ENCODE measurements at places on chromosomes 2 and 18.

GRCh38 chr2:69642709-69643601 lies 584 bp downstream of the AAK1 start:
- no peak overlapping the region for H3K27ac ChIP-seq
- H3K36me3 ChIP-seq, result no peaks in the 10 kb centered on the region
- H3K4me3 ChIP-seq, result peak overlapping the region; percentile 94
- peaks cover 3% of the 10 kb centered on the region for H3K4me1 ChIP-seq
- no peaks in the 10 kb centered on the region for H3K27me3 ChIP-seq

DNA sequence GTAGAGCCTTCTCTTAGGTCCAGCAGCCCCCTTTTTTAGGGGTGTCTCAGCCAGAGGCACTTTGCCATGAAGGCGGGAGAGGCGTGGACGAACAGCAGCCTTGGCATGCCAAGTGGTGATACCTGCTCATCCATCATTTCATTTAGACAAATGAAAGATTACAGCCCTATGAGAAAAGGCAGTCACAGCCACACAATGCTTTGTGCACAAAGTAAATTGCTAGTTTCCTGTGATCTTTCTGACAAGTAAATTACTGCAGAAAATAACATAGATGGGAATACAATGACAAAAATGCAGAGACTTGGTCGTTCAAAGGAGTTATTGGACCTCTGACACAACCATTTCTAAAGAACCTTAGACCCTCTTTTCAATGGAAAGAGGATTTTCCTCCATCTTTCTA lies 94.9 kb downstream of the RND3 start:
- H3K27ac ChIP-seq, result no peak overlapping the region
- H3K4me1 ChIP-seq, result no peaks in the 10 kb centered on the region
- no peaks in the 10 kb centered on the region for H3K27me3 ChIP-seq

DNA sequence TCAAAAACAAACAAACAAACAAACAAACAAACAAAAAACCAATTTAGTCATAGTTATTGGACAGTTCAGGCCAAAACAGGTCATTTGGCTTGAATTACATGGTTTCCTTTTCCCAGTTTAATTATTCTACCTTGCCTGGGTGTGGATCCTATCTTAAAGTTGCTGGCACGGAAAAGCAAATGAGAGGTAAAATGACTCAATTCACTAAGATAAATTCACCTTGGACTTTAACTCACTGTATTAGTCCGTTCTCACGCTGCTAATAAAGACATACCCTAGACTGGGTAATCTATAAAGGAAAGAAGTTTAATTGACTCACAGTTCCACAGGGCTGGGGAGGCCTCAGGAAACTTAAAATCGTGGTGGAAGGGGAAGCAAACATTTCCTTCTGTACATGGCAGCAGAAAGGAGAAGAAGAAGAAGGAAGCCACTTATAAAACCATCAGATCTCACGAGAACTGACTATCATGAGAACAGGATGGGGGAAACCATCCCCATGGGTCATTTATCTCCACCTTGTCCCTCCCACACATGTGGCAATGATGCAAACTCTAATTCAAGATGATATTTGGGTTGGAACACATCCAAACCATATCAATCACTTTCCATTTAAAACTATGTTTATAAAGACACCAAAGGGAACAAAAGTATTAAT lies 22.5 kb upstream of the TRAPPC8 start:
- no peak for DNase-seq
- H3K4me3 ChIP-seq, result no peak overlapping the region
- H3K4me1 ChIP-seq, result no peaks in the 10 kb centered on the region
- no peaks in the 10 kb centered on the region for H3K27me3 ChIP-seq
- no peaks in the 10 kb centered on the region for H3K36me3 ChIP-seq
- H3K27ac ChIP-seq, result no peak overlapping the region

GRCh38 chr18:45837283-45838070 lies 12.0 kb downstream of the SIGLEC15 start:
- H3K36me3 ChIP-seq, result no peaks in the 10 kb centered on the region
- H3K27me3 ChIP-seq, result peaks cover 6% of the 10 kb centered on the region
- H3K27ac ChIP-seq, result no peak overlapping the region
- peak overlapping the region; percentile 42 for H3K4me3 ChIP-seq
- DNase-seq, result no peak

DNA sequence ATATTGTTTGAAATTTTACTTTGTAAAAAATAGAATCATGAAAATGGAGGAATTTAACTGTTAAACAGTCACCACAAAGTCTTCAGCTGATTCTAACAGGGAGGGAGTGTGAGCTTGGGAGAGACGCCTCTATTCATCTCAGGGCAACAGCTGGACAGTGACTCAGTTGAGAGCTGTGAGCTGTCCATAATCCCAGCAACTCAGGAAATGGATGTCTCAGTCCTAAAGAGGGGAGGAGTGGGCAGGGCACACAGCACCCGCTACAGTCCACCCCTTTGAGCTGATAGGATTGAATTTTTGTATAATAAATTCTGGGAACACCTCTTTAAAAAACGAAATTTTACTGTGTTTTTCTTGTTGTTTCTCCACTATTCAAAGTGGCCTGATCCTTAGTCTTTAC lies 255.1 kb upstream of the THUMPD2 start:
- no peak overlapping the region for H3K27ac ChIP-seq
- no peaks in the 10 kb centered on the region for H3K36me3 ChIP-seq
- no peaks in the 10 kb centered on the region for H3K4me1 ChIP-seq
- no peaks in the 10 kb centered on the region for H3K27me3 ChIP-seq
- no peak overlapping the region for H3K4me3 ChIP-seq

DNA sequence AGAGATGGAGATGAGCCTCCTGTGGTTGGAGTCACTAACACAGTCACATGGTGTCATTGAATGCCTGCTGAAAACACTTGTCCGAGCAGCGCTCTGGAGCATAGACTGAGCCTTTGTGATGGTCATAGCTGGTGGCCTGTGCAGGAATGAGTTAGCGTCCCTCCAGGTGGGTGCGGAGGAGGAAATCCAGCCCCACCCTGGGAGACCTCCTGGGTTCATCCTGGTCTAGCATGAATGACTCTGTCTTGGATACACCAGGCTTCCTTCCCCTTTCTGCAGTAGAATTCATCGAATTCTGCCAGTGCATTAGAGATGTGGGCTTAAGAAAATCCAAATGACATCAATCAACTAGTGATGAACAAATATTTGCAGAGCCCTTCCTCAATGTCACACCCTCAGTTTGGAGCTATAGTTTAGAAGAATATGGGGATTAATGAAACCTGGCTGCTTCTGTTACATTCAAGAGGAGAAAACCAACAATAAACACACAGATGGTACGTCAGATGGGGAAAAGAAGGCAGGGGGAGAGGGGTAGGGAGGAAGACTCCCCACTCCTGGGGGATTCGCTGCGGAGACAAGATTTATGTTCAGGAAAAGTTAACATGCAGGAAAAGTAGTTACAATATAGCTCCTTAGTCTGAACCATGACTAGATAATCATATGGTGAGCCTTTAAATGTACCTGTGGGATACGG lies 136.7 kb downstream of the DDX1 start:
- H3K36me3 ChIP-seq, result no peaks in the 10 kb centered on the region
- DNase-seq, result no peak
- H3K27ac ChIP-seq, result no peak overlapping the region
- no peak overlapping the region for H3K4me3 ChIP-seq
- H3K4me1 ChIP-seq, result no peaks in the 10 kb centered on the region
- H3K27me3 ChIP-seq, result no peaks in the 10 kb centered on the region

GRCh38 chr18:44742718-44743311 lies 62.1 kb downstream of the SETBP1 start:
- DNase-seq, result no peak
- no peak overlapping the region for H3K4me3 ChIP-seq
- no peaks in the 10 kb centered on the region for H3K27me3 ChIP-seq
- H3K4me1 ChIP-seq, result peaks cover 6% of the 10 kb centered on the region
- H3K36me3 ChIP-seq, result no peaks in the 10 kb centered on the region

DNA sequence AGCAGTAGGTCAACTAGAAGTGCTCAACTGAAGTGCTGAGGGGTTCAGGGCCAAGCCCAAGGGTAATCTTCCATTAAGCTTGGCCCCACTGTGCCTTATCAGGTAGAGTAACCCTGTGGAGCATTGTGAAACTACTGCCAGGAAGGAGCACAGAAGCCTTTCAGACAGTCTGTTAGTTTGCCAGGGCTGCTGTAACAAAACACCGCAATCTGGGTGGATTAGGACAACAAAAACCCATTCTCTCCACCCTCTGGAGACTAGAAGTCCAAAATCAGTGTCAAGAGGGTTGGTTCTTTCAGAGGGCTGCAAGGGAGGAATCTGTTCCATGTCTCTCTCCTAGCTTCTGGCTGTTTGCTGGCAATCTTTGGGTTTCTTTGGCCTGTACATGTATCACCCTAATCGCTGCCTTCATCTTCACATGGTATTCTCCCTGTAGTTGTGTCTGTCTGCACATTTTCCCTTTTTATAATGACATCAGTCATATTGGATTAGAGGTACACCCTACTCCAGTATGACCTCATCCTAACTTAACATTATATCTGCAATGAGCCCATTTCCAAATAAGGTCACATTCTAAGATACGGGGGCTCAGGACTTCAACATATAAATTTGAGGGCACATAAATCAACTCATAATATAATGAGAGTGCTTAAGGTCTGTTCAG lies 21.2 kb downstream of the VIT start:
- H3K27ac ChIP-seq, result no peak overlapping the region
- H3K27me3 ChIP-seq, result no peaks in the 10 kb centered on the region
- no peak for DNase-seq

- DNase-seq, result peak; percentile 5
- no peak overlapping the region for H3K27ac ChIP-seq
- H3K27me3 ChIP-seq, result no peaks in the 10 kb centered on the region
- H3K36me3 ChIP-seq, result no peaks in the 10 kb centered on the region
- no peak overlapping the region for H3K4me3 ChIP-seq
- no peaks in the 10 kb centered on the region for H3K4me1 ChIP-seq
These were observed 413.3 kb downstream of the TSN start for GRCh38 chr2:122168799-122169198.

- no peaks in the 10 kb centered on the region for H3K36me3 ChIP-seq
- no peak for DNase-seq
- H3K4me1 ChIP-seq, result peaks cover 17% of the 10 kb centered on the region
- no peak overlapping the region for H3K27ac ChIP-seq
These were observed 81.5 kb downstream of the STPG4 start for GRCh38 chr2:47073641-47074040.

DNA sequence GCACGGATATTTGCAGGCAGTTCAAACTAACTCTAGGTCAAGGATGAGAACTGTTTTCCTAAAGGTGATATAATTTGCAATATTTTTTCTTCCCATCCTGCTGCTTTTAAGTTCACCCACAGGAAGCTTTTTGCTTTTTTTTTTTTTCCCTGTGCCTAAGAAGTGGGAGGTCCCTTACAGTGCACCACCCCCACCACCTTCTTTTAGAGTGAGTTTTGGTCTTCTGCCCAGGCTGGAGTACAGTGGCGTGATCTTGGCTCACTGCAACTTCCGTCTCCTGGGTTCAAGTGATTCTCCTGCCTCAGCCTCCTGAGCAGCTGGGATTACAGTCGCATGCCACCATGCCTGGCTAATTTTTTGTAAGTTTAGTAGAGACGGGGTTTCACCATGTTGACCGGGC lies 82.5 kb downstream of the KCNS3 start:
- H3K4me1 ChIP-seq, result no peaks in the 10 kb centered on the region
- DNase-seq, result no peak
- H3K36me3 ChIP-seq, result no peaks in the 10 kb centered on the region
- no peak overlapping the region for H3K27ac ChIP-seq

DNA sequence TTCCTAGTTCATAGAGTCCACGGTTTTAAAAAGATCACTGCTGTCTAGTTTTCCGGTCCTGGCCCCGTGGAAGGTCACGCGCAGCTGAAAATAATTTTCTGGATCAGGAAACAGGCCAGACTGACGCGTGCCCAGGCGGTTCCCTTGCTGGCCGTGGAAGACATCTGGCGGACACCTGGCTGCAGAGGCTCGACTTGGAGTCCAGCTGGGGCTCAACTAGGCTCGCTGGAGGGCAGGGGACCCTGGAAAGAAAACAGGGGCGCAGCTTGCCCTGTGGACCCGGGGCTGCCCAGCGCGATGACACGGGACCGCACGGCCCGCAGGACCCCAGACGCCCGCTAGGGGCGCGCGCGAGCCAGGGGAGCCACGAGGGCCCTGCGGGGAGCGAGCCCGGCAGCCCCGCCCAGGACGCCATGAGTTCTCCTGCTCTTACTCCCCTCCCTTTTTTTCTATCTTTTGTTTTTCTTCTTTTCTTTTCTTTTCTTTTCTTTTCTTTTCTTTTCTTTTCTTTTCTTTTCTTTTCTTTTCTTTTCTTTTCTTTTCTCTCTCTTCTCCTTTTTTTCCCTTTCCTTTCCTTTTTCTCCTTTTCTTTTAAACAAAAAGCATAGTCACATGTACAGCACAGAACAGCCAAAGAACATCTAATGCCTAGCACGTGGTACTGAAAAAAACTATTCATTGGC lies 43.2 kb upstream of the UBE2F start:
- H3K4me1 ChIP-seq, result peaks cover 6% of the 10 kb centered on the region
- H3K27ac ChIP-seq, result no peak overlapping the region
- H3K4me3 ChIP-seq, result no peak overlapping the region
- no peaks in the 10 kb centered on the region for H3K27me3 ChIP-seq
- H3K36me3 ChIP-seq, result no peaks in the 10 kb centered on the region
- DNase-seq, result peak; percentile 25

- H3K4me1 ChIP-seq, result no peaks in the 10 kb centered on the region
- no peak for DNase-seq
- H3K4me3 ChIP-seq, result no peak overlapping the region
These were observed 86.6 kb downstream of the WDSUB1 start for GRCh38 chr2:159199761-159200465.
